ENCODE measurements at places on chromosomes 11 and 22. TPM values are rescaled to one million over a fixed set of nuclear protein-coding genes. Genes with fewer than 3 reads are reported as not detected.
A peak's percentile ranks its signal among the peaks of the same experiment; 100 is the strongest.

DNA sequence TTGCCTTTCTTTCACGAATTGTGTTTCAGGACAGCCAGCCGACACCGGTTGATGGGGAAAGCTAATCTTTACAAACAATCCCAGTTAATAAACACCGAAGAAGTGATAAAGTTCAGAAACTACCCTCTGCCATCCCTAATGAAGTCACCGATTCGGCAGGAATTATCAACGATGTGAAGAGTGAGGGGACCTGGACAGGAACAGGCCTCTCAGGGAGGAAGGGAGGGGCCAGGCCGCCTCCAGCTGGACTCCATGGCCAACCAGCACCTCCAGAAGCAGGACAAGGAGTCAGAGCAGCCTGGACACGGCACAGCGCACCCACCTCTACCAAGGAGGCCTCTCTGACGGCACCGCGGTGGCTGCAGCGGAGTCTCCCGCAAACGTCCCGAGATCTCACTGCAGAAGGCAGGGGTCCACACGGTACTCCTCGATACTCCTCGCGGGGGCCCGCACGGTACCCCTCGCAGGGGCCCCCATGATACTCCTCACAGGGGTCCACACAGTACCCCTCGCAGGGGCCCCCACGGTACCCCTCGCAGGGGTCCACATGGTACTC is 3.9 kb downstream of the TOLLIP start:
- H3K27me3 ChIP-seq, result peaks cover 9% of the 10 kb centered on the region
- H3K4me1 ChIP-seq, result peaks cover 55% of the 10 kb centered on the region
- no peak overlapping the region for H3K27ac ChIP-seq
- no peak for DNase-seq
- no peak overlapping the region for H3K4me3 ChIP-seq

The RAB3IL1 gene
- total RNA-seq, result 8.9 TPM

DNA sequence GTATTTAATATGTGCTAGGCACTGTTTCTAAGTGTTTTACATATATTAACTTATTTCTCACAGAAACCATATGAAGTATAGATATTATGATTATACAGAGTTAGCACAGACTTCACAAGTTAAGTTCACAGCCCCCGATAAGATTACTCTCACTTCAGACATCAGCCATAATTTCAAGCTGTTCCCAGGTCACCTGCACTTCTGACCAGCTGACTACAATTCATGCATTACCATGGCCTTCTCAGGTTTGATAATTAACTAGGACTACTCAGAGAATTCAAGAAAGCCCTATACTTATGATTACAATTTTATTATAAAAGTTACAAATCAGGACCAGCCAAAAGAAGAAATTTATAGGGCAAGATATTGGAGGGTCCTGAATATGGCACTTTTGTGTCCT is 68.2 kb upstream of the RRM1 start:
- no peak overlapping the region for H3K4me3 ChIP-seq
- no peaks in the 10 kb centered on the region for H3K36me3 ChIP-seq
- H3K27ac ChIP-seq, result no peak overlapping the region

DNA sequence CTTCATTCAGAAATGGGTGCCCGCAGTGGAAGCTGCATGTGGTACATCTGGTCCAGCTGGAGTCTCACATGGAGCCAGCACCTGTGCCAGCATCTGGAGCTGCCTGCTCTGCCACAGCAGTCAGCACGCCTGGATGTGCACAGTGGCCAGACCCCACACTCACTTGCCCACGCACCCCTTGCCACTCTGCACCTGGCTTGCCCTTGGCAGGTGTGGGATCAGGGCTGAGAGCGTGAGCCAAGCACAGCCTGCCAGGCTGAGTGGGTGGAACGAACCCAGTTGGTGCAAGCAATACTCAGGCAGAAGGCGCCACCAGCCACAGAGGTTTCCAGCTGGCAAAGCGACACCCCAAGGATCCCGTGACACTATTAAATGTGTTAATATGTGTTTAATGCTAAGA is 95.5 kb upstream of the AMOTL1 start:
- DNase-seq, result no peak
- peaks cover 12% of the 10 kb centered on the region for H3K4me1 ChIP-seq
- no peak overlapping the region for H3K27ac ChIP-seq

The SLN gene
- total RNA-seq, result not detected

The OR2AT4 gene
- 0.08 TPM for total RNA-seq

DNA sequence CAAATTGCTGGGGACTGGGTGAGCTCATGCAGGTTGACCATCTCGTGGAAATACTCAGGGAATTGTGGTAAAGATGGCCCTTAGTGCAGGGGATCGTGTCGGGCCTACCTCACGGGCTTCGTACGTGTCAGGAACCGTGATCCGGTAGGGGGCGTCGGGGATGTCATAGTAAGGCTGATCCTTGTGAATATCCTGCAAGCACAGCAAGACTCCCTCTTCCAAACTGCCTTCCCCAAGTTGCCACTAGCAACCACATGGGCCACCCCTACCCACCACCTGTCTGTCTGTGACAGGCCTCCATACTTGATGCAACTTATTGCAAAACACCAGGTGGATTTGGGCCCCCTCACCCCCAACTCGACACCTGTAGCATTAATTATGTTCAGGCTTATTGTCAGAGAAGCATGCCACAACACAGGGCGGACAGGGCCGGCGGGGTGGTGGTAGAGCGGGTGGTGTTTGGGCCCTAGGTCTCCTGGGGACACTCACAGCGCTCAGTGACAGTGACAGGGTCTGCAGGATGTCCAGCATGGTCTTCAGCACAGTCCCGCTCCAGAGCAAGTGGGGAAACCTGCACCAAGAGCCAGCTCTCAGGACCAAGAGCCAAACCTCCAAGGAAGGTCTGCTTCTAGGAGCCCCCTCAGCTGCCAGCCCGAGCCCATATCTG is 22.6 kb upstream of the SERPIND1 start:
- H3K27ac ChIP-seq, result no peak overlapping the region
- peak; percentile 57 for DNase-seq
- H3K4me3 ChIP-seq, result no peak overlapping the region
- H3K36me3 ChIP-seq, result peaks cover 19% of the 10 kb centered on the region
- H3K27me3 ChIP-seq, result peaks cover 4% of the 10 kb centered on the region

DNA sequence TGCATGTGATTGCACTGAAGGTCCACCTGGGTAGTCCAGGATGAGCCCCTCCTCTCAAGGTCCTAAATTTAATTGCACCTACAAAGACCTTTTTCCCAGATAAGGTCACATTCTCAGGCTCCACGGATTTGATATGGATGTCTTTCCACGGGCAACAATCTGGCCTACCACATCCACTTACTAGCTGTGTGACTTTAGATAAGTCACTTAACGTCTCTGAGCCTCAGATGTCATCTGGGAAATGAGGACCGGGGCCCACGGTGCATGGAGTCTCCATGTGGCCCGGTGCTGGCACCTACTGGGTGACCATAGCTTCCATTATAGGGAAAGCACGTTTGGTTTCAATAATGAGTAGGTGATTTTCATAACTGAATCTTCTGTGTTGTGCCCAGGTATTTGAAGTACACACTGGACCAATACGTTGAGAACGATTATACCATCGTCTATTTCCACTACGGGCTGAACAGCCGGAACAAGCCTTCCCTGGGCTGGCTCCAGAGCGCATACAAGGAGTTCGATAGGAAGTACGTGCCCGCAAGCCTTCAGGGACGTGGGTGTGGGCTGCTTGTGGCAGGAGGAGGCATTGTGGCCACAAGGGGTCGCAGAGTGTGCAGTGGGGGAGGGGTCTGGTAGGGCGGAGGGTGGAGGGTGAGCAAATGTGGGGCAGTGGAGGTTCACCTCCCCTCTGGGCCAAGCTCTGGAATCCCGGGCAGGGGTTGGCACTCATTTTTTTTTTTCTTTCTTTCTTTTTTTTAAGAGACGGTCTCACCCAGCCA is 55.7 kb downstream of the ARHGAP8 start:
- H3K27me3 ChIP-seq, result peaks cover 7% of the 10 kb centered on the region
- no peaks in the 10 kb centered on the region for H3K4me1 ChIP-seq
- peak; percentile 55 for DNase-seq
- no peak overlapping the region for H3K4me3 ChIP-seq
- no peaks in the 10 kb centered on the region for H3K36me3 ChIP-seq
